Stimulated activated CD4-positive, alpha-beta T cell treated with anti-CD3 and anti-CD28 coated beads, TNF-alpha, amount 100 ng/mL, for 1 hour (primary cell): ENCODE measurements at places on chromosomes 3 and 15.

- no peak for DNase-seq
These were observed 5.7 kb upstream of the ARL14 start for GRCh38 chr3:160671231-160671630.

DNA sequence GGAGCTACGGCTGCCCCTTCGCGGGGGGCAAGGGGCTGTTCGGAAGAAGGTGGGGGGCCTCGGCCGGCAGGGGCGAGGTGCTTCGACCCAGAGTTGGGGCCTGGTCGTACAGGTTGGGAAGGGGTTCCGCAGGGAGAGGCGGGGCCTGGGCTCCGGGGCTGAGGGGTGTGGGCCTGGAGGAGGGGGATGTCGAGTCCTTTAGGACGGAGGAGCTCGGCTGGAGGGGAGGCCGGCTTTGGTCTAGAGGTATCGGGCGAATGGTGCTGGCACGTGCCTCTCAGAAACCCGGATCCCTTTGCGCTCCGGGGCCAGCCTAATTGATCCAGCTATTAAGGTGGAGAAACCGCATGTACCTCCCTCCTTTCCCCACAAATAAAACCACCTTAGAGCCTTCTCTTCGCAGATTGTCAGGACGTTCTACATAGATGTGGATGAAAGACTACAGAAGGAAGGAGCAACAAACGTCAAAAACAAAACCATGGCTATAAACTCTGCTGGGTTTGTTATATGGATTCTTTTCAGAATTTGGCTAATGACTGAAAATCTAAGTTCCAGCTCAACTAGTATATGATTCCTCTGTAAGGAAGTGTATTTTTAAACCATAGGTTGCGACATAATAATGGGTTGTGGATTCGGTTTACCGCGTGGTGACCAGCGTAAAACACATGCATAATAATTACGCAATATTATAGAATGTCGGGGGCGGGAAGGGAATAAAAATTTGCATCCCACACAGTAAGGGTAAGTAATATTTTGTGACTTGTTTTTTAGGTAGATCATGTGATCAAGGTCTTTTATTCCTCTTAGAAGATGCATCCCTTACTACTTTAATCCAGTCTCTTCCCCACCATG is 644 bp upstream of the NGLY1 start:
- DNase-seq = no peak

DNA sequence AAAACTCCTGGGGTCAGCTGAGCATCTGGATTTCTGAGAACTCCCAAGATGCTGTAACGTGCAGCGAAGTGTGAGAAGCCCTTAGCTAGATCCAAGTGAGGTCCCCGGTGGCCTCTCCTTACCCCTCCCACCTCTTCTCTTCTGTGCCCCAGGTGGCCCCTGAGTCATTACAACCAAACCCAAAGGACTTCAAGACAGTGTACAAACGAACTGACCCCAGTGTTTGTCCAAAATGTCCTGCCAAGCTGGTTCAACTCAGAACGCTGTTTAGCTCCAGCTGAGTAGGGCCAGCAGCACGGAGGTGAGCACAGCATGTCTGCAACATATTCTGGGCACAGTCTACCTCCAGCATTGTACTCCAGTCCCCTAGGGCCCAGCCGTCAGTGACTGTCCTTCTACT is 73.9 kb upstream of the OXTR start:
- no peak for DNase-seq

DNA sequence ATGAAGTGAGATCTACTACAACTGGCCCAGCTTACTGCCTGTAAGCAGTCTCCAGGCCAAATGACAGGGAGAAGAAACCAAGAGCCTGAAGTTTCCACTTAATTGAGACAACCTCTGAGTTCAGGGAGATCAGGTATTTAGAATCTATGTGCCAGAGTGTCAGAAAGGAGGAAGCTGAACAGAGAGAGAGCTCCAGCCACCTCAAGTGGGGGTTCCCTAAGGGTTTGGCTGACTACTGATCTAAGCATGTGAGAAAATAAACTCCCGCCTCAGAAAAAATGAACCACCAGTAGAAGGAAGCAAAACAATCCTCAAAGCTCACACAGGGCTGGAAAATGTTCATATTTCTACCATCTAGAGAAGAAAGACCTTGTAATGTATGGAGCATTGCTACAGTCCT is 25.0 kb downstream of the ADAM10 start:
- DNase-seq = no peak

DNA sequence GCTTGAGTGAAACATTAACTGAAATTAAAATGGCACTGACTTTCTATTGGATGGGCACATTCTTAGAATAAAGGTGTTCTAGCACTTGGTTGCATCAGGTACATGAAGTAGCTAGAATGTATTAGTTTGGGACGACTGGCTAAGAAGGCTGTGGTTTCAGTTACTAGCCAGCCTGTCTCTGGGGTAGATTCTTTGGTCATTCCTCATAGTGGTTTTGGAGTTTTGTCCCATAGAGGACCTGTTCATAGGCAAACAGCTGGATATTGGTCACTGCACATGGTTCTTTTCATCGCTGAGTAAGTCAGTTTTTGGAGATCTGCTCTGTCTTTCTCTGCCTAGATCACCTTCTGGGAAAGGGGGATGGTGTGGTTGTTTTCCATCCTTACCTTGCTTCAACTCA is 55.3 kb downstream of the ADAMTSL3 start:
- no peak for DNase-seq

GRCh38 chr3:111241960-111242359 is 170.3 kb downstream of the NECTIN3 start:
- no peak for DNase-seq

DNA sequence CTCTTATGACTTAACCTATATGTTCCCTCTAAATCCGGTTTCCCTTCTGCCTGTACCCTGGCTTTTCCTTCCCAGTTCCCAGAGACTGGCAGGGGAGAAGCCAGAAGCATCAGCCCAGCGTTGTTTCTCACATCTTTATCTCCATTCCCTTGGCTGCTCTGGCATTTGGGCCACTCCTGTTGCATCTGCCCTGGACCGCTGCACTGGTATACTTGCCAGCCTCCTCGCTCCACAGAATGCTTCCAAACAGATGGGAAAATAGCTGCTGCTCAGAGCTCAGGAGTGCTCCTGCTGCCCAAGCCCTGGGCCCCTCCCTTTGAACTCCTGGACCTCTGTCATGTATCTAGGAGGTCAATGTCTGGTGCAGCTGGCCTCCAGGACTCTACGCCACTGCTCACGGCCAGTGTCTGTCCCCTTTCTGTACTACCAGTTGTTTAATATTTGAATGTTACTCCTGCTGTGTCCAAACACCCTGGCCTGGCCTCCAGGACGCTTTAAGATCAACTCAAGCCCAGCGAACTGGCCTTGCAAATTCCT is 6.8 kb downstream of the SPINT1 start:
- DNase-seq = no peak

GRCh38 chr3:13670292-13670691 is 121.4 kb downstream of the FBLN2 start:
- DNase-seq = no peak
